ENCODE measurements at places on chromosomes 1 and 21.

DNA sequence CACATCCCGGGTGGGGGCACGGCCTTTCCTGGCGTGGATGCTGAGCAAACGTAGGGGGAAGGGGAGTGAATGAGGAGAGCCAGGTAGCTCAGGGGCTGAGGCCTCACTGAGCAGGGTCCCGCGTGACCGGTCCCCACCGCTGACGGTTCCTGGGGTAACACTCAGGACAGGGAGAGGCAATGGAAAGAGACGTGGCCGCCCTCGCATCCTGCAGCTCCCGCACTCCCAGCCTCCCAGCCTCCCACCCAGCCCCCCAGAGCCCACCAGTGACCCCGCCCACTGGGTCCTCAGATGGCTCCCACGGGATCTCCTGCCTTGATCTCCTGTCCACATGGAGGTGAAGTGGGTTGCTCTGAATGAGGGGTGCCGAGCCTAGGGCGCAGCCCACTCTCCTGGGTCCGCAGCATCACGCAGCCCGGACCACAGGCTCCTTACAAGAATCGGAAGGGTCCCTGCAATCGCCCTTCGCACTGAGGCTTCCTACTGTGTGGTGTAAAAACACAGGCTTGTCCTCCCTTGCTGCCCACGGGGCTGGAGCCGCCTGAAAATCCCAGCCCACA lies 2.4 kb downstream of the TSPEAR start:
- DNase-seq, result peak; percentile 41

DNA sequence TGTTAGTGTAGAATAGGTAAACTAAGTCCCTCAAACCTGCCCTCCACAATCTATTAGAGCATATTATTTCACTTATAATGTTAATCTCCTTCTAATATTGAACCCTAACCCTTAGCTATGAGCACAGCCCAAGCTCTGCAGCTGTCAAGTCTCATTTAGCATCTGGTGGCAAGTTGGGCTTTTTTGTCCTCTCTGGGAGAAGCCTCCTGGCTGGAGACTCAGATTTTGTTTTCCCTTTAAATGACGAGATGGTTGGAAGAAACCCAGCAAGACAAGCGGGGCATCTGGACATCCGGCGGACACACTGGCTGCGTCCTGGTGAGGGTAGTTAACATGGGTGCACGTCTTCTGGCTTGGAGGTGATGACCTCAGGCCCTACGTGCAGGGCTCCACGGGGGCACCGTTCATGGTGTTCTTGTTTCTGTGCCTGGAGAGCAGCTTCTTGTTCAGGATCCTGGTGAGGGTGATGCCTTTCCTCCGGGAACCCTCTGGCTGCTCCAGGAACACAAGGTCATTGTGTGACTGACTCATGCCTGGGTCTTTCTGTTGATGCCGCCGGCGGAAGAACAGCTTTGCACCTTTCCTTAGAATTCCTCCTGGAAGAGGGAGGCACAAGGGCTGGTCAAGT lies 9.7 kb upstream of the PRDM15 start:
- DNase-seq, result no peak

DNA sequence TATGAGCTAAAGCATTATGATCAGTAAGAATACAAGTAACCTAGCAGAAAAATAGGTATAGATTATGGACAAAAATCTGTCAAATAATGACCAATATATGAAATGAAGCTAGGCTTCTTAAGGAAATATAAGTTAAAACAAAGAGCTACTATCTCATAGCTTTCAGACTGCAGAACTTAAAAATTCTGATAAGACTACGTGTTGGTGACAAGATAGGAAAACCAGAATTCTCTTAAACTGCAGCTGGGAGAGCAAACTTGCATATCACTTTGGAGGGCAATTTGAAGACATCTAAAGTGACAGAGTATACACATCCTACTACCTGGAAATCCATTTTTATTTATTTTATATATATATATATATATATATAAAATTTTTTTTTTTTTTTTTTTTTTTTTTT lies 65.5 kb downstream of the LTN1 start:
- DNase-seq, result no peak

DNA sequence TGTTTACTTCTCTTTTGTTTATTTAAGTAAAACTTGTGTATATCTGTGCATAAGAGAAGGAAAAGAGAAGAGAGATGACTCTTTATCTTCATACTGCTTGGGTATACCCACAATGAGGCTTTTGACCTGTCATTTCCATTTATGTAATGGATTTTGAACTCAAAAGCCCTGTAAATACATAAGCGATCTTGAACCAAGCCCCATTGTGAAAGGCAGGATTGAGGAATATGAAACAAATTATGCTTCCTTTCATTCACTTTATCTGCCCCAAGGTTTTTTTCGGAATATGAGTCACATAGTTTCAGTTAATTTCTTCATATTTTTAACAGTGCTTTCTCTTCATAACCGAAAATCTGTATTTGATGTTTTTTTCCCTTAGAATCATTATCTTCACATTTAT lies 21.4 kb downstream of the CNST start:
- DNase-seq, result peak; percentile 37

GRCh38 chr1:19534281-19534680 lies 48.9 kb upstream of the CAPZB start:
- DNase-seq, result no peak

- DNase-seq, result no peak
These were observed 310.9 kb downstream of the MATN1 start for GRCh38 chr1:30412241-30413110.

DNA sequence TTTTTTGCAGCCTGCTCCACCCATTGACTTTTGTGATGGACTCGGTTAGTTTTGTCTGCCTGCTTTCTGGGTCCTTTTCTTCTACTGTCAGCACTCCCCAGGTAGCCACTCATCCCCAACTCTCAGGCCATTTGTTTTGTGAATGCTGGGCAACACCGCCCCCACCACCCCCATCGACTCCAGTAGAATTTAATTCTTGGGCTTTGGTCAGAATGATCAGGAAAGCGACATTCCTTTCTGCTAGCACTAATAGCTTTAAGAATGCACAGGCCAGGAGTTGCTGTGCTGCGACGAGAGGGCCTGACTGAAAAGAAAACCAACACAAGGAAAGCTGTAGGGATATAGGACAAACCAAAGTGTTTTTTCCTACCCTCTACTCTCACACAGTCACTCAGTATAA lies 144.4 kb downstream of the CDC7 start:
- DNase-seq, result no peak

Data from NB4 (cell line).